ENCODE measurements at places on chromosomes 7 and 10.

DNA sequence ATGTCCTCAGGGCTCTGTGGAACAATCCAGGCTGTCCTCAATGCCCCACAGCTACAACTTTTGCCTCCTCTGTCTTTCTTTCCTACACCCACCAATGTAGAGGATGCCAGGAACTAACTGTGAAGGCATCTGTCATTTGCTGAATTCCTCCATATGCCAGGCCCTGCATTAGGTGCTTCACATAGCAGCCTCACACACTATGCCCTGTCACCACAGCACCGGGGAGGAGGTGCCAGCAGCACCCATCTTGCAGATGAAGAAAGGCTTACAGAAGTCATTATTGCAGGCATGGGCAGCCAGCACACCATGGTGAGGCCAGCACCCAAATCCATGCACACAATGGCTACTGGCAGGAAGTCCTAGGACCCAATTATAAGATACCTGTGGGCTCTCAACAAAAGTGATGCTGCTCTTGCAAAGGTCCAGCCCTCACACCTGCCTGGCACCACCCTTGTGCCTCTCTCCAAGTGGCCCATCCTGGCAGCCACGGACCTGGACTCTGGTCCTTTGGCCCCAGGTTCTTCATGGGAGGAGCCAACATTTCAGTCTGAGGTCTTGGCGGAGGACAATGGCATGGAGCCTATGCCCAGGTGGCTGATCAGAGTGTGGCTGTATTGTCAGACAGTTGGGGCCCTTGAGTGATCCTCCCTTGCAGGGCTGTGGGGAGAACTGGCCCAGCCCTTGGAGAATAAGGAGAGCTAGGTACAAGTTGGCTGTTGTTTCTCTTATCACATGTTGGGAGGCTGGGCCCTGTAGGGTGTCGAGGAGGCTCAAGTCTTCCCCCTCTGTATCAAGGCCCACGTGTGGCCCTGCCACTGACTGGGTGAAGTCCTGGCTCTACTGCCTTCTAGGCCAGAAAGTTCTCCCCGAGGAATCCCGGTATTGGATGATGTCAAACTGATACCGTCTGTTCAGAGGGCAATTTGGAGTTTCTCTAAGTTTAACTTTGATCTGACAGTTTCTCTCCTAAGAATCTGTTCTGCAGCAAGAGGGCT, 14.4 kb upstream of the MYL7 start:
- DNase-seq = no peak

DNA sequence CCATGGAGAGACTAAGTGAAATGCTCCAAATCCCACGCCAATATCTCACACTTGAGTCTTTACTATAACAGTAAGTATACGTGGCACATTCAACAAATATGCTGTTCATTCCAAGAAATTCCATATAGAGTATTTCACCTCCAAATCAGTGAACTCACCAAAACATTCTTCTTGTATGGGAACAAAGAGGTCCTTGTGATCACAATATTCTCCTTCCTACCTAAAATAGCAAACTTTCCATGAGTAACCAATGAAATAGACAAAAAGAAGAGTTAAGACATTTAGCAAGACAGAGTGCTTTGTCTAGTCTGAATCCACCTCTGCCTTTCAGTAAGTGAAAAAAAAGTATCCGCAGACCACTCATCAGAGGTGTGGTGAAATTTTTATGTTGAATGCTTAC, 77.3 kb upstream of the NXPH1 start:
- no peak for DNase-seq

DNA sequence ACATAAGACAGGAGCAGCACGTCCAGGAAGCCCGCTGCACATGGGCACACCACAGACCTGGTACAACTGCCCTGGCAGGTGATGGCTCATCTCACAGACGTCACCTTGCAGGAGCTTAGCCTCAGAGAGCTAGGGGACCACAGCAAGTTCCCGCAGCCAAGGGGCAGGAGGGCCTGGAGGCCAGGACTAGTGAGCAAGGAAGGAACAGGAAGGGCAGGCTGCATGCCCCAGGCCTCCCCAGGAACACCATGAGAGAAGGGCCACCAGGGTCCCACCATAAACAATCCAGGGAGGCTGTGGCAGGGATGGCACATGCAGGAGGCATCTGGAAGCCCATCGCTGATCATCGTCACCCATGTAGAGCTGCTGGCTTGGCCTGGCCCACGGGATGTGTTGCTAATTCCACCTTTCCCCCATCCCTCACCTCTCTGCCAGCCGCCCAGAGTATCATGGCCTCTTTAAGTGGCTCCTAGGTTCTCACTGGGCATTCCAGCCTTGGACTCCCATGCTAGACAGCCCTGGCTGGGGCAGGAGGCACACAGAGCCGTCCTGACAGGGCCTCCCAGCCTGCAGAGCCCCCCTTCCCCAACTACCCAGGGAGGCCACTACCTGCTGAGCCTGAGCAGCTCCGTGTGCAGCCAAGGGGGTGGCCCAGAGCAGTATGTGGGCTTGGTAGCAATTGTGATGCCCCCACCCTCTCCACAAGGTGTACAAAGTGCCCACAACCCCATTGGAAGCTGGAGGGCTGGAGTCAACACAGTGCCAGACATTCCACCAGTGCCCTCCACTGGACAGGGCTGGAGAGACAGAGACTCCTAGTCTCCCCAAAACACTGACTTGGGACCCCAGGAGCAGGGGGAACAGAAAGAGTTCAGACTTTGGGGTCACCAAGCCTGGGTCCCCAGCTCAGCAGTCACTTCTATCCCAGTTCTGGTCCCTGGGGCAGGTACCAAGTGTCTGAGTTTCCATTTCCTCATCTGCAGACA, 35.5 kb downstream of the GRID1 start:
- DNase-seq = no peak

DNA sequence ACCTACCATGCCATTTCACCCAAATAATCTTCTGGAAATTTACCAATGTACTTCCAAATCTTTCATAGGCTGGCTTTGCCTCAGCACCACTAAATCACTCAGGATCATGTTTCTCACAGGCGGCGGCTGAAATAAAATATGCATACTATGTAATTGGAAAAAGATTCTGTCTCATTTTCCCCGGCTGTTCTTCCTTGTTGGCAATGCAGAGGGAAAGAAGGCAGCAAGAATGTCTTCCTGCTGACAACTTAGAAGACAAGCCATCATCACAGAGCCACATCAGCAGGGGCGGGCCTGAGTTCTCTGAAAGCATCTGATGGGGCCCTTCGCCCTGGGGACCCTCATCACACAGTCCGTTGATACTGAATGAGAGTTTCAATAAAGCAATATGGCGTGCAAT, 39.2 kb upstream of the COL1A2 start:
- DNase-seq = no peak

DNA sequence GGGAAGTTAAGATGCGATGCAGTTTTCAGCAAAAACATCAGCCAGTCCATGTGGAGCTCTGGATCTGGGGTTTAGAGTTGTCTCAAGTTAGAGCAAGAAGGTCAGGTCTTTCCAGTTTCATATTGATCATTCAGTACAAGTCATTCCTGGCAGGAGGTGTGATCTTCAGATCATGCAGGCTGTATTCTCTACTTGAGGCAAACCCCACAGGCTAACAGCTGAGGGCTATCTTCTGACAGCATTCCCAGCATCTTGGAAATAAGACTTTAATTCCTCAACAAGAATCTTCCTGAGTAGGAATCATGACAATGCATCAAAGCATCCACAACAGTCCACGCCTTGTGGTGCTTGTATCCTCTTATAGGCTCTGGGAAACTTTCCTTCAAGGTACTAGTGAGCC, 94.9 kb upstream of the ZNF438 start:
- DNase-seq = no peak
